SK-N-SH (cell line): ENCODE measurements at places on chromosomes 4 and X.

DNA sequence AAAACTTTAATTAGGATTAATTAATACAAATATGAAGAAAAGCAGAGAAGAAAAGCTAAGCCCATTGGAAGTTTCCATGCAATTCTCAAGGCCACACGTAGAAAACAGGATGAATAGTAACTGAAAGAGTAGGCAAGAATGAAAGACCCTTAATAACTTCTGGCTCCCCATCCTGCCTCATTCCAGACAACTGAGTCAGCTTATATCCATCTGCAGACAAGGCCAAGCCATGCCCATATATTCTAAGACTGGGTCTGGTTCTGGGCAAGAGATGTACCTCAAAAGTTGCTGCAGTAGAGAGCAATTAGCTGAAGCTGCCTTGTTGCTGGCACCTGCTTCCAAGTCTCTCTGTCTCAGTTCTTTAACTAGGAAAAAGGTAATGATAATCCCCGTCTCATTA is 244.1 kb downstream of the GPC3 start:
- no peak for DNase-seq

- DNase-seq: no peak
Observed at GRCh38 chr4:156100651-156101050, 147.0 kb upstream of the CTSO start.

DNA sequence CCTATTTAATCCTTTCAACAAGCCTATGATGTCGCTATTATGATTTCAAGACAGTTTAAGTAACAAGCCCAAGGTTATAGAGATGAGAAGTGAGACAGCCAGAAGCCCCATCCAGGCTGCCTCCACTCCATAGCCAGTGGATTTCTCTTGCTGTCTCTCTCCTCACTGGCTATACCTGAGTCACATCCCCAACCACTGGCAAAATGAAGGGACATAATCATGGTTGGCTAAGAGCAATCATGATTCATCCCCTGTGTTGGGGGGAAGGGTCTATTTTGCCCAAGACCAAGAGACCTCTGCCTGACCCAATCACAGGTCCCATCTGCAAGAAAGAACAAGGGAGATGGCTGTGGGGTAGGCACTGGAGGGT is 334.9 kb upstream of the GATB start:
- DNase-seq: no peak

GRCh38 chr4:182795446-182796238 is 121.5 kb downstream of the DCTD start:
- no peak for DNase-seq

DNA sequence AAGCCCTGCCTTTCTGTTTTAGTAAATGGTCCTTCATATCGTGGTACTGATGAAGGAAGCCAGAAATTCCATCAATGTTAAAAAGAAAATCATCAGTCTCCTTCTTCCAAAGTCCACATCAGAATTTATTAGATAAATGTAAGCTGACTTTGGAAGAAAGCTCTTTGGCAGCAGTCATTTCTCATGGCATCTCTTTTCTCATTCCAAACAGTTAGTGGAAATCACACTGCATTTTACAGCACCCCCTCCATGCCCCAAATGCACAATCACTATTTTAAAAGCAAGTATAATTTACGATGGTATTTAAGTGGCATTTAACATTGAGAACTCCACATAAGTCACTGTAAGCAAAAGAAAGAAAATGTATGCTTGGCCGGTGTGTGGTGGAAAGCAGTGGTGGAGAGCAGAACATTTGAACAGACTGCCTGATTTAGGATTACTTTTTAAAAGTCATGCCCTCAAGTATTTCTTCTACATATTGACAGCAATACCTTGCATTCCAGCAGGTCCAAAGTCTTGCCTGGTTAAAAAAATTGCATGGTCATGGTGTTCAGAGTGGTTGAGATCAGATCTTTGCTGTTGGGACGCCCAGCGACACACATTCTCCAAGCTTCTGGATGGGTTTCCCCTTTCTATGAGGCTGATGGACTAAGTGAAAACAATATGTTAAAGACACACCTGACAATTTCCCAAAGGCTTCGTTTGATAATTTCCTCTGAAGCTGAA is 248.6 kb downstream of the ADAMTS3 start:
- no peak for DNase-seq
